ENCODE measurements at places on chromosomes 6 and 20.

GRCh38 chr6:139482287-139482686, 107.8 kb upstream of the CITED2 start:
- DNase-seq = no peak

DNA sequence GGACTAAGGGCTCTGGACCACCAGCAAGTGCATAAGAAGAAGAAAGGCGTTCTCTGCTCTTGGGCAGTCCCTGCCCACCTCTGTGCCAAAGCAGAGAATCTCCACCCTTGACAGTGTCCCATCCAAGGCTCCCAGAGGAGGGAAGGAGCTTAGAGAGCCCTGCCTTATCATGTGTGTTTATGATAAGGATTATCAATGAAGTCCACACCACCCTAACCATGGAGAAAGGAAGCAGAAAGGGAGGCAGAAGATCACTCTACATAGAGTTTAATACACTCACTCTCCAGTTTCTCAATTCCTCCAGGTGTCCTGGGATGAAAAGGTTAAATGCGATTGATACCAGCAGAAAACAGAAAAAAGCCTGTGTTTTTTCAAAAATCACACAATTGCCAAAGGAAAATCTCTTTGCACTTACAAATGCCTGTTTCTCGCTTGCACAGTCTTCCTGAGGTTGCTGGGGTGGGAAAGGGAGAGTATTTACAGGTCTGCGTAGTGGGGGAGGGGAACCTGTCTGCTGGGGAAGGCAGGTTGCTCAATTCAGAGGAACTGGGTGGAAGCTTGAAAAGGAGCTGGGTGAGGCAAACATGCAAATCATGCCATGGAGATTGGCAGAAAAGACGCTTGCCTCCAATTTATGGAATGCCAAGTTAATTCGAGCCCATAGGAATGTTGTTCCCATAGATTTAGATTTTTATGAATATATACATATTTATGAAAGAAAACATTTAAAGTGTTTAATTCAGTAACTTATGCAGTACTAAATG, 104.0 kb downstream of the EYA2 start:
- no peak for DNase-seq

DNA sequence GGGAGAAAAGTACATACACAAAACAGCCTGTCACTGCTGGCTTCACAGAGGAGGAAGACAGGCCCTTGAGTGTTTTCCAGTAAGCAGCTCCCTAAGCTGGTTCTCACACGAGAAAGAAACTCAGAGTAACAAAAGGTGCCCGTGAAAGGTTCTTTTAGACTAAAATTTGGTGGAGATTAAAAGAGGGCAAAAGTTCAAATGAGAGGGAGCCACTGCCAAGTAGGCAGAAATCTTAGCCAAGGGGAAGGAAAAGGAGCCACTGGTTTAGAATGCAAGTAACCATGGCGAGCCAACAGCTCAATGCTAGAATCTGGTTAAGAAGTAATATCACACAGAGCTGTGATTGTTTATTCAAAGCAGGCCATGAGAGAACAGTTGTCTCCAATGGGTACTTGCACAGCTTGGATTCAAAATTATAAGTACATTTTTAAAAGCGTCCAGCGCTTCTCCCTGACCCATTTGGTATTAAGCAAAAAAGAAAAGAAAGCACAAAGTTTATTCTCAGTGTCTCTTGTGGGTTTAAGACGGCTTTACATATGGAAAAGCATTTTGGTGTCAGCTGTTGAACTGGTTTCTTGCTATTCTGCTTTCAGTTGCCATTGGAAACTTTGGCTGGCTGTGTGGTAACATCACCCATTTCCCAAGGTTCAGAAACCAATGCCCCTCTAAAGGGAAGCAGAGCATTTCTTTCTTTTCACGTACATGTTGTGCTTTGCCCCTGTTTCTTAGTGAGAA, 648.5 kb downstream of the RNF144B start:
- no peak for DNase-seq

DNA sequence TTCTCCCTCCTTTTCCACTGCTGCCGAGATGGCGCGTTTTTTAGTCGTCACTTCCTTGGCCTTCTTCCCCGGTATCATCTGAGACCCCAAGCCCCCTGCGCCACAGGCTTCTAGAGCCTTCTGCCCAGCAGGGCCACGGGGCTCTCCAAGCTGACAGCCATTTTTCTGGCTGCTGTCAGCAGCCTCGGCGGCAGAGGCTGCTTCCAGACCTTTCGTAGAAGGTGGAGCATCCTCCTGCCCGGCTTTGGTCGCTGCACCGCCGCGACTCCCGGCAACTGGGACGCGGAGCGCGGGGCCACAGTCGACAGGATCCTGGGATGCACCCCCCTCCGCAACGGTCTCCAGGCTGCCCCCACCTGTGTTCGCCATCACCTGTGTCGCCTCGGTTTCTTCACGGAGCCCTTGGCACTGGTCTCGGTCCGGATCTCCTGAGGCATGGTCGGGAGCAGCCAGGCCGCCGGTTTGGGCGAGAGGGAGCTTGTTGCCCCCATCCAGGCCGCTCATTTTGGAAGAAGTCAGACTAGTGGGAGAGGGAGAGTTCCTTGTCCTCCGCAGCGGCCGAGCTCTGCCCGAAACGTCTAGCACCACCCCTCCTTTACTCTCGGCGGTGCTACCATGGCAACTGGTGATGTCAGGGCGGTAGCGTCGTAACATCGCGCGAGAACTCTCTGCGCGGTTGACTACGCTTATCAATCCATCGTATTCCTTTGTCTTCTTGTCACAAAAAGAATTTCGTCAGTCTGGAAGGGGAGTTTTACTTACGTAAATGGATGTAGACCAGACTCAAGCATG, at the start of gene TSPYL4:
TSPYL4 (minus strand) TSS at position 571 of the 792 bp plus-strand sequence; CDS start at position 504, 67 bp downstream.
- peak; percentile 96 for DNase-seq

- no peak for DNase-seq
These were observed 8.2 kb downstream of the NPEPL1 start for GRCh38 chr20:58700823-58701222.

All from AG10803 (cell line).